Psoas muscle (tissue), 8 donors: ENCODE measurements at places on chromosomes 2 and 18. TPM values are rescaled to one million over a fixed set of nuclear protein-coding genes. Genes with fewer than 3 reads are reported as not detected.

DNA sequence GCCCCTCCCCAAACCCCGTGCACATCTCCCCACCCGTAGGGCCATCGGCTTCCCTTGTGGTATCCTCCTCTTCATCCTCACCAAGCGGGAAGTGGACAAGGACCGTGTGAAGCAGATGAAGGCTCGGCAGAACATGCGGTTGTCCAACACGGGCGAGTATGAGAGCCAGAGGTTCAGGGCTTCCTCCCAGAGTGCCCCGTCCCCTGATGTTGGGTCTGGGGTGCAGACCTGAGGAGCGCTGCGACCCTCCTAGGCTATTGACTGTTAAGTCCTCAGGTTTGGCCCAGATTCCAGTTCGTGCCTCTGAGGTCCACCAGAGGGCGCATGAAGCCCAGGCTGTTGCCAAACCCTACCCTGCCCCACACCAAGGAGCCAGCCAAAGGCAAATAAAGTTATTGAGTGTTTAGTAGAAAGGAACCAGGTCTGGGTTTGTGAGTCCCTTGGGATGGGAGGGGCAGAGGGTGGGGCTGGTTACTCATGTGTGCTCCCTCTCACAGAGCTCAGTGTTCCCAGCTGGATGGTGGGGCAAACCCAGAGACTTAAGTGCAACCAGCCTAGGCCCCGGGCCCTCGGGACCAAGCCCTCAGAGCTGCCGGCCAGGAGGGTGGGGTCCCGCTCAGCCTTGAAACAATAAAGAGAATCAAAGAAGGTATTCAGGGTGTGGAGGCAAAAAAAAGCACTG is 2.4 kb downstream of the PNKD start:
- peak; percentile 86 for DNase-seq

DNA sequence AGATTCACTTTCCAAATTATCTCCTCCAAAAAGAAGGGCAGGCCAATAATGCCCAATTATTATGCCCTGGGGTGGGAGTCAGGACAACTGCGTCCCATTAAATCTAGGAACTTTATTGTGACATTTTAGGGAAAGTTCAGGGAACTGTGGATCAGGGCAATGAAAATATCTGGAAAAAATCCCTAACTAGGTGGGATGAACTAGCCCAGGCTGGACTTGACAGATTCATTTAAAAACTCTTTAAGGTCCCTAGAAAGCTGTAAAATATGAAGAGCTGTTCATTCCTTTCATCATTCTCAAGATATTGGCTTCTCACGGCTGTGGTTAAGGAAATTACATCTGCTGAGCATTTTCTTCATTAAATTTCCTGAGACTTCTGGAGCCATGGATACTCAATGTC is 8.2 kb downstream of the CREG2 start:
- no peak for DNase-seq

DNA sequence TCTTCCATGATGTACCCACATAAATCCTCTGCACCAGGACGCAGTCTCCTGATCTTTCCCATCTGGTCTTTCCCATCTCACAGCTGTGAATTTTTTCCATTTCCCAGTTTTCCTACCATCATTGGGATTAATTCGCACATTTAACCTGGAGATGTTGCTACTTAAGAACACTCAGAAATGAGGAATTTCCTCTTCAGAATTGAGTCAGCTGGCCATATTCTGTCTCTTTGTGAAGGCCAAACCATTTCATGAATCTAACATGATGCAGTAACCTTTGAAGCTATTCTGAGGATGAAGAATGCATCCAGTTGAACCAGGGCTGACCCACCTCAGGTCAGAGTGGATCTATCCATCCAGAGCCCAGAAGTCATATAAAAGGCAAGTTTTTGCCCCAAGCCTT is 326.8 kb downstream of the SETBP1 start:
- no peak for DNase-seq

DNA sequence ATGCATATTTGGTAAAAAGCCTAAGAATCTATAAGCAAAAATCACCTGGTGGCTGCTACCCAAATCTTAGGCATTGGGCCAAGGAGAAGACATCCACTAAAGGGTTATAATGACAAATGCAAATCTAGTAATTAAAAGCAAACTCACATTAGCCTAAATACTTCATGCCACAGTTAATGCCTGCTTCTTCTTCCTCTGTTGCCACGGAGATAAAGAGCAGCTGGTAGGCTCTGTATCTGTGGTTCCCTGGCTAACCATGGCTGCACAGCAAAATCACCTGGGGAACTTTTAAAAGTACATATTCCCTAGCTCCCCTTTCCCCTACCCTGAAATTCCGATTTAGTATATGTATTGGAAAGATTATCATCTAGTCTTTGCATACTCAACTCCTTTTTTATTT is 114.3 kb downstream of the LNPK start:
- no peak for DNase-seq

Gene IL1R1
- 11.3 TPM for polyA plus RNA-seq

- peak; percentile 51 for DNase-seq
Measured at GRCh38 chr18:24014986-24015638, 558 bp downstream of the TTC39C start.
